ENCODE measurements at places on chromosomes 12 and 14.
A peak's percentile ranks its signal among the peaks of the same experiment; 100 is the strongest.

DNA sequence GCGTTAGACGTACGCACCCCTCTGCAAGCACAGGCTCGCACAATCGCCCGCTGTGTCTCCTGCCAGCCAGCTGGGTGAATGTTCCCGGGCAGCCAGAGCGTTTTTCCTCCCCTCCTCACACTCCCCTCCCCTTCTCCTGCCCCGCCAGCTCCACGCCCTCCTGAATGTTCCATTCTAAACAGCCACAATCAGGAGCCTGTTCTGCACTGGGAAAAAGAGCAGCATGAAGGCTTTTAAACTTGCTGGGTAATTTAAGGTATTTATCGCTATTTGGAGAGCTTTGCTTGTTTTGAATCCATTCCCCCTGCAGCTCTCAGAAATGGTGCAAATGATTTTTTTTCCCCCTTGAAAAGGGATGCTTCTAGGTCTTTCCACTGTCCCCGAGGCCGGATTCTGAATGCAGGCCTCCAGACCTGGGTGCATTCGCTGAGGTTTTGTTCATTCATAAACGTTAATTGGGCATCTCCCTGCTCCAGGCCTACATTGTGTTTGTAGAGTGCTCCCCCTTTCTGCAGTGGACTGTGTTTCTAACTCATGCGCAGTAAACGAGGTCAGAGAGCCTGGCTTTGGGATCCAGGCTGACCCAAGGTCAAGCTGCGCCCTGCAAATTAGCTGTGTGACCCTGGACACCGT is 212.5 kb downstream of the CHST11 start:
- DNase-seq: no peak

DNA sequence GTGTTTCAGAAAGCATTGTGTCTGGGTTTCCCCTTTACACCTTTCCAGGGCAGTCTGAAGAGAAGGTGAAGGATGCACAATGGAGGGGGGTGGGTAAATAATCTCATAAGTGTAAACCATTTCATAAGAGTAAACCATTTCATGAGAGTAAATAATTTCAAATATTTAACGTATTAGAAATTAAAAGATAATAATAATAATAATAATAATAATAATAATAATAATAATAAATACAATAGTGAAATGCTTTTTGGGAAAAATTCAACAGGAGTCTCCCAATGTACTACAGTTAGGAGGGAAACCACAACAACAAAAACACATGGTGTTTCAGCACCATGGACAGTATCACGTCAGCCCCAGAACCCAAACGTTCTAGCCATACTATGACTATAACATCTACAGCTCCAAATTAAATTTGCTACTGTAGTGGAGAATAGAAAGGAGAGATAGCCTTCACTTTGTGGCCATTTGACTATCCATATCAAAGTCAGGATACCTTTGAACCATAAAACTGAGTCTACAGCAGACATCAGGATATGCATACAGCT is 691.8 kb downstream of the BCL11B start:
- no peak for DNase-seq

DNA sequence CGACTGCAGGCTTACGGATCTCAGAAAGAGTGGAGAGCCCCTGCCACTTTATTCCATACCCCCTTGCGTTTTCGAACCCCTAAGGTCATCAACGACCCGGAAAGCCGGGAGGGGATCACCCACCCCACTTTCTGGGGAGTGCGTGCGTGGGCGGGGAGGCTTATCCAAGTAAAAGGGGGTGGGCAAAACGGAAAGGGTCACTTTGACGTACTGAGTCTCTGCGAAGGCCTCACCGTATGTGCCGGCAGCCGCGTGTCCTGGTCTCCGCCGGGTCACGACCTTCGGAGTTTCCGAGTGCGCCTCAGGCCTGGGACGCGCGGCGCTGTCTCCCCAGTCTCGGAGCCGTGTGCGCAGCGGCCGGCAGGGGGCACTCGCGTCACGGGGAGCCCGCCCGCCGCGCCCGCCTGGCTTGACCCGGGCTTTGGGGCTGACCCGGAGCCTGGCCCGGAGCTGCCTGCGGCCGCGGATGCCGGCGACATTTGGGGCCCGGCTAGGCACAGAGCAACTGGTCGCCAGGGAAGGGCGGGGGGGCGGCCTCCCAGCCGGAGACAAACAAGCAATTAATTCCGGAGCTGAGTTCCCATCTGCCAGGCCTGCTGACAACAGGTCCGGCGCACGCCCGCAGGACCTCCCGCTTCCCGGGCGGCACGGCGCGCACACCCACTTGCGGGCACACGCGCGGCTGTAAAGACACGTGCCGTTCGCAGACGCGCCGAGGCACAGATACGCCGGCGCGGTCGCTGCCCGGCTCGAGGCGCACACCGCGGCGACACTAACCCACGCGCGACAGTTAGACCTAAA is 890 bp upstream of the KIF26A start:
- DNase-seq: peak; percentile 91

DNA sequence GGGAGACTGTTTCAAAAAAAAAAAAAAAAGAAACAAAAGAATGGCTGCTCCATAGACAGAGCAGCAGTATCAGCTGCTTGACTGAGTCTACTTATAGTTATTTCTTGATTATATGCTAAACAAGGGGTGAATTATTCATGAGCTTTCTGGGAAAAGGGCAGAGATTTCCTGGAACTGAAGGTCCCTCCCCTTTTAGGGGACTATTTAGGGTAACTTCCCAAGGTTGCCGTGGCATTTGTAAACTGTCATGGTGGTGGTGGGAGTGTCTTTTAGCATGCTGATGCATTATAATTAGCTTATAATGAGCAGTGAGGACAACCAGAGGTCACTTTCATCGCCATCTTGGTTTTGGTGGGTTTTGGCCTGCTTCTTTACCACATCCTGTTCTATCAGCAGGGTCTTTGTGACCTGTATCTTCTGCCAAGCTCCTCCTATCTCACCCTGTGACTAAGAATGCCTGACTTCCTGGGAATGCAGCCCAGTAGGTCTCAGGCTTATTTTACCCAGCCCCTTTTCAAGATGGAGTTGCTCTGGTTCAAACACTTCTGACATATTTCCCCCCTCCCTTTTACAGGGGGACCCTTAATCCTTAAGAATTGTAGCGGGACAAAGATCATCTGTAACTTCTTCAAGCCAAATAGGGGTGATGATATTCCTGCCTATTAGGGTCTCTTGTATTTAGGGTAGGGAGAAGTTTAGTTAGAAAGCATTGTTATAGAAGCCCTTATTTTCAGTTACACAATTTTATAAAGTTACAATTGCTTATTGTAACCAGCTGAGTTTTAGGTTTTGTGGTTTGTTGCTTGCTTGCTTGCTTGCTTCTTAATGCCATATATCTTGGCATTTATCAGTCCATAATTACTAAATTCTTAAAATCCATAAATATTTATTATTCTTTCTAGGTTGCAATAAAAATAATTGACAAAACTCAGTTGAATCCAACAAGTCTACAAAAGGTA is 42.5 kb downstream of the MARK3 start:
- DNase-seq: no peak

DNA sequence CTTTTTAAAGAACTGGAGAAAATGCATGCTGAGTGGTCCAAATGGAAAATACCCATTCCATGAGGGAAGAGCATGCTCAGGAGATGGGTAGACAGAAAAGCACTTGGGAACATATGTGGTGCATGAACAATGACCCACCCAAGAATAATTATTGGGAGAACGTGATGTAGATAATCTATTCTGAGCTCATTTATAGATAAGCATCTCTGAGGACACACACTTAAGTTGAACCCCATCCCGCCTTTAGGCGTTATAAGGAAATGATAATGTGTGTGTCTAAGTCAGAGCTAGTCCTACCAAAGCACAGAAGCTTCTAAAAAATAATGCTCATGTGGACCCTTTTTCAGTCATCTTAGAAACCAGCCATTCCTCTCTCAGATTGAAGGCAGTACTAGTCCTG is 189.9 kb downstream of the KTN1 start:
- DNase-seq: no peak

- DNase-seq: no peak
Observed at GRCh38 chr12:52878507-52879393, 26.1 kb downstream of the KRT8 start.

- DNase-seq: no peak
Observed at GRCh38 chr12:131162113-131162512, 208.4 kb downstream of the ADGRD1 start.

- DNase-seq: no peak
Observed at GRCh38 chr12:89470741-89471509, 53.7 kb downstream of the GALNT4 start.

DNA sequence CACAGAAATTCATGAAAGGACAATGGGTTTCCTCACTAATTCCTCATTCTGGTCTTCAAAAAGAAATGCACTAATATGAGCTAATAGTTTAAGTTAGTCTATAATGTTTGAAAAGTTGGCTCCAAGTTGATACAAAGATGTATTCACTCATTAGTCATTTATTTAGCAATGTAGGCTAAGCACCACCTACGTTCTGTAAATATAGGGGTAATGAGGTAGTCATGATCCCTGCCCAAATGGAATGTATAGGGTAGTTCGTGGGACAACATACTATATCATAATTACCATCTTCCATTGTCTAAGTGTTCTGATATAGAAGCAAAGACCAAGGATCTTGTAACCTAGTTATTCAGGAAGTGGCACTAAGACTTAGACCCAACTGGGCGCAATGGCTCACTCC is 86.5 kb downstream of the DIO2 start:
- no peak for DNase-seq

- no peak for DNase-seq
Observed at GRCh38 chr14:54570631-54571415, 3.9 kb downstream of the SAMD4A start.

- DNase-seq: no peak
Observed at GRCh38 chr12:52162981-52163380, 28.8 kb downstream of the KRT80 start.

DNA sequence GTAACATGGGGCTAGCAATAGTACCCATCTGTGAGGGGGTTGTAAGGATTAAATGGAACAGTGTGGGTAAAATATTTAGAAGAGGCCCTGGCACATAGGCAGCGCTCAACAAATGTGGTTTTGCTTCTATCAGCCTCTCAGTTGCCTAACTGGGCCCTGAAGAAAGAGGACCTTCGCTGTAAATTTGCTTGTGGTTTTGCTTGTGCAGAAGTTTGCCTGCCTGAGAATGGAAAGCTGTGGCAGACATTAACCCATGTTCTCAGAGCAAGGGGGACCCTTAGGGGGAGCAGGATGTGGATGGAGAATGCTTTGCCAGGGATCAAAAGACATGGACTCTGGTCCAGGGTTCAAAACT is 160.1 kb downstream of the BRMS1L start:
- no peak for DNase-seq

DNA sequence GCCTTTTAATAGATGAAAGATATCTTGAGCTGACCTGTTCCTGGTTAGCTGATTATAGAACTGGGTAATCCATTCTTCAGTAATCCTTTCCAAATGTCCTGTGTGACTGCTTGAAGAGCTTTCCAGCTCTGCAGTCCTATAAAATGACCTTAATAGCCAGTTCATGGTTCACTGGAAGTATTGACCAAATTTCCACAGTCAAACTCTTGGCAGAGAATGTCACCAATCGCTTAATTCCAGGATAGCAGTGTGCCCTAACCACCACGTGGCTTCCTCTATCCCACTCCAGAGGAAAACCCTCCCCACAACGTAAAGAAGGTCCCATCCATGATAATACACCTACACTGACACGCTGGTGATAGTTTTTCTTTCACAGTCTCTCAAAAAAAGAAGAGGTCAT is 17.4 kb downstream of the PRKAB1 start:
- no peak for DNase-seq

- DNase-seq: no peak
Observed at GRCh38 chr14:69493791-69494190, 9.3 kb downstream of the PLEKHD1 start.

GRCh38 chr12:7099290-7099996 is 7.2 kb upstream of the C1R start:
- no peak for DNase-seq

GRCh38 chr12:94831081-94831751 is 172.3 kb downstream of the NDUFA12 start:
- DNase-seq: no peak

- DNase-seq: no peak
Observed at GRCh38 chr14:86193756-86194155, 663.8 kb downstream of the FLRT2 start.

DNA sequence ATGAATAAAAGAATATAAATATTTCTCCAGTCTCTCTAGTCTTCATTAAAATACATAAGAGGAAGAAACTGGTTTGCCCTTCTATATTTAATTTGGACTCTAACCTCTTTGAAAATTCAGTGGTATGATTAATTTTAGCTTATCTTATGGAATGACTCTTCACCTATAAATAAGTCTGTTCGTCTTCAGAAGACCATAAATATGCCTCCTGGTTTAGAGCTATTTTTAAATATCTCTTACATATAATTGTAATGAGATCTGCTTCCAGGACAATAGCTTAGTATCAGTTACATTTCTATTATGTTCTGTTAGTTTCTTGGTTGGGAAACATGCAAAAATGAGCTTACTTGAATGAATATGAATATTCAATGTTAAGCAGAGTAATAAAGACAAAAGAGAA is 257.5 kb upstream of the HMGA2 start:
- no peak for DNase-seq

- DNase-seq: no peak
Observed at GRCh38 chr14:90444077-90444696, 47.4 kb downstream of the CALM1 start.

- no peak for DNase-seq
Observed at GRCh38 chr14:50985124-50985858, 41.0 kb upstream of the PYGL start.

GRCh38 chr12:124338876-124339603 is 44.1 kb downstream of the RFLNA start:
- no peak for DNase-seq

DNA sequence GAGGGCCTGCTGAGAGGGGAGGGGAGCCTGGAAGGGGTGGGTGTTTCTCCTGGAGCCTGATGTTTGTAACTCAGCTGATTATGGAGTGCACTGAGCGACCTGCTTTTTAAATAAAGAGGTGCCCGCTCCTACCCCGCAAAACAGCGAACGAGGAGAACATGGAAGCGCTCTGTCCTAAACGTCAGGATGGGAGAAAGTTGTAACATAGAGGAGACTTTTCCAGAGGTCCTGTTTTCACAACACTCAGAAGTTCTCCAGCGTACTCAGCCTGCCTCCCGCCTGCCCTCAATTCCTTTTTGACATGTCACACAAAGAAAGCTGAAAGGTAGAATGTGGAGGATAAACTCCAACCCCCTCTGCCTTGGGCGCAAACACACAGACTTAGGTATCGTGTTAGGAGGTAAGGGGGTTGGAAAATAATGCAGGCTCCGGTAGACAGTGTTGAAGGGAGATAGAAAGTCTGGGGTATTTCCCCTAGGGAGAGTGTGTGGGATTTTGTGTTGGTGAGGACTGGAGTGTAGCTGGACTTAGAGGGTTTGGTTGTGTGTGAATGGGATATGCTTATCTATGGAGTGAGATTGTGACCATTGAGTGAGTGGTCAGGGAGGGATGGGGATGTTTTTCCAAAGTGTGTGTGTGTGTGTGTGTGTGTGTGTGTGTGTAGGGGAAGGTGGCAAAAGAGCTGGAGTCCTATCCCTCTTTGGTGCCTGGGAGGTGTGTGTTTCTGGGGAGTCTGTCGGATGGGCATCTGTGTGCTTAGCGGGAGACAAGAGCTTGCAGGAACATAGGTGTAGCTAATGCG is 2.1 kb downstream of the NTF3 start:
- no peak for DNase-seq

GRCh38 chr14:99430491-99430890 is 50.2 kb downstream of the SETD3 start:
- peak; percentile 41 for DNase-seq

All from glutamatergic neuron (in vitro differentiated cells).